Fibroblast of gingiva (primary cell): ENCODE measurements at places on chromosomes 11 and 22.
A peak's percentile ranks its signal among the peaks of the same experiment; 100 is the strongest.

- peak; percentile 84 for DNase-seq
Observed at GRCh38 chr11:130940706-130941105, 24.4 kb upstream of the SNX19 start.

DNA sequence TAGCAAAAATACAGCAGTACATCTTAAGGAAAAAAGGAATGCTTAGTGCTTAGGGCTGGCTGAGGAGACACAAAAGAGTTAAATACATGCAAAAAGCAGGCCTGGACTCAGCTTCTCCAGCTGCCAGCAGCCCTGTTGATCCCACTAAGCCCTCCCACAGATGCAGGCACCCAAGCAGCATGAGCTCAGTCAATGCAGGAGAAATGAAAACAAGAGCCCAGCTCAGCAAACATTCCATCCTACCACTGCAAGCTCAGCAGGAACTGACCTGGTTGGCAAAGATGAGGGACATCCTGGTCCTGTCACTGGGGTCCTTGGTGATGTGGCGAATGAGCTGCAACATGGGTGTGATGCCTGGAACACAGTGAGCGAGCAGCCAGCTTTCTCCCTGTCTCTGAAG lies 5.8 kb downstream of the CYB5R2 start:
- DNase-seq: no peak

GRCh38 chr11:36116161-36116560 lies 172.3 kb downstream of the LDLRAD3 start:
- no peak for DNase-seq

GRCh38 chr11:126214841-126215240 lies 3.3 kb downstream of the FAM118B start:
- no peak for DNase-seq

DNA sequence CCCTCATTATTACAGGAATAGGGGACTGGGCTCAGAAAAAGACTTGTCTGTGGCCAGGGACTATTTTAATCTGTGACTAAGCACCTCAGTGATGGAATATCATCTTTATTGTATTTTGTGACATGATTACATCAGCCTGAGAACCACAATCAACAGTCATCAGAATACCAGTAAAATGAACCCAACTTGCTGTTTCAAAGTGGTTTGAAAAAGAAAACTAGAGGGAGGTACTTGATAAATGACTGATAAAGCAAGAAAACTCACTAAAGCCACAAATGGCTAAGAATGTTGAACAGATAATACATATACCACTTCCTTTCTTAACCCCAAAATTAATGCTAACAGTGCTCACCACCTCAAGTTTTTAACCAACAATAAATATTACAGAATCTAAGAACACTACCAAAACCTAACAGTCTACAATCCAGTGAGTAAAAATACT lies 155.7 kb downstream of the ATG16L2 start:
- DNase-seq: peak; percentile 63

- DNase-seq: peak; percentile 49
Observed at GRCh38 chr11:94885133-94885532, 88.2 kb downstream of the CWC15 start.

GRCh38 chr11:111299101-111300026 lies 1.0 kb downstream of the POU2AF3 start:
- peak; percentile 40 for DNase-seq

GRCh38 chr11:125090816-125091215 lies 20.6 kb downstream of the TMEM218 start:
- no peak for DNase-seq

DNA sequence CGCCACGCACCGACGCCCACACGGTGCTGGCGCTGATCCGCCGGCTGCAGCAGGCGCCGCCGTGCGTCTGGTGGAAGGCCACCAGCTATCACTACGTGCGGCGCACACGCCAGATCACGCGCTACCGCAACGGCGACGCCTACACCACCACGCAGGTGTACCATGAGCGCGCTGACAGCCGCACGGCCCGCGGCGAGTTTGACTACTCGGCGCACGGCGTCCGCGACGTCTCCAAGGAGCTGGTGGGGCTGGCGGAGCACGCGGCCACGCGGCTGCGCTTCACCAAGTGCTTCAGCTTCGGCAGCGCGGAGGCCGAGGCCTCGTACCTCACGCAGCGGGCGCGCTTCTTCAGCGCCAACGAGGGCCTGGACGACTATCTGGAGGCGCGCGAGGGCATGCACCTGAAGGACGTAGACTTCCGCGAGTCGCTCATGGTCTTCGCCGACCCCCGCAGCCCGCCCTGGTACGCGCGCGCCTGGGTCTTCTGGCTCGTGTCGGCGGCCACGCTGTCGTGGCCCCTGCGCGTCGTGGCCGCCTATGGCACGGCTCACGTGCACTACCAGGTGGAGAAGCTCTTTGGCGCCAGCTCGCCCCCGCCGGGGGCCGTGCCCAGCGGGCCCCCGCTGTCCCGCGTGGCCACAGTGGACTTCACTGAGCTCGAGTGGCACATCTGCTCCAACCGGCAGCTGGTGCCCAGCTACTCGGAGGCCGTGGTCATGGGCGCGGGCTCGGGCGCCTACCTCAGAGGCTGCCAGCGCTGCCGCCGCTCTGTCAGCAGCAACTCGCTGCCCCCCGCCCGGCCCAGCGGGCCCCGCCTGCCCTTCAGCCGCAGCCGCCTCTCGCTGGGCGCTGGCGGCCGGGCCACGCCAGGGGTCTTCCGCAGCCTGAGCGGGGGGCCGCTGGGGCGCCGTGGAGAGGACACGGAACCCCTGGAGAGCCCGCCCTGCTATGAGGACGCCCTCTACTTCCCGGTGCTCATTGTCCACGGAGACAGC lies 3.2 kb downstream of the TMEM151A start:
- no peak for DNase-seq

- peak; percentile 90 for DNase-seq
Observed at GRCh38 chr11:70399681-70400112, 1.4 kb downstream of the CTTN start.

GRCh38 chr11:90770007-90770406 lies 547.2 kb upstream of the CHORDC1 start:
- no peak for DNase-seq

DNA sequence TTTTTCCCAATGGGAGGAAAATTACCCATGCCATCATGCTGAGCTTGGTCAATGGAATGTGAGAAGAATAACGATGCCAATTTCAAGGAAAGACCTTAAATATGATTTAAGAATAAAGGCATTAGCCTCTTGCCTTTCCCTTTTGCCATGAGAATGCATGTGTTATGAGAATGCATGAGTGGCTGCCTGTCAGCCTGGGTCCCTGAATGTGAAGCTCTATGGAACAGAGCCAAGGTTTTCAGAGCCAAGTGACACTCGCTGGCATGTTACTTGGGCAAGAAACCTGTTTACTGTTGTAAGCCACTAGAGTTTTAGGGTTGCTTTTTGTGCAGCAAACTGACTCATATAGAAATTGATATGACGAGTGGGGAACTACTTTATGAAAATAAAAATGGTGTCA lies 75.7 kb downstream of the JRKL start:
- DNase-seq: no peak

DNA sequence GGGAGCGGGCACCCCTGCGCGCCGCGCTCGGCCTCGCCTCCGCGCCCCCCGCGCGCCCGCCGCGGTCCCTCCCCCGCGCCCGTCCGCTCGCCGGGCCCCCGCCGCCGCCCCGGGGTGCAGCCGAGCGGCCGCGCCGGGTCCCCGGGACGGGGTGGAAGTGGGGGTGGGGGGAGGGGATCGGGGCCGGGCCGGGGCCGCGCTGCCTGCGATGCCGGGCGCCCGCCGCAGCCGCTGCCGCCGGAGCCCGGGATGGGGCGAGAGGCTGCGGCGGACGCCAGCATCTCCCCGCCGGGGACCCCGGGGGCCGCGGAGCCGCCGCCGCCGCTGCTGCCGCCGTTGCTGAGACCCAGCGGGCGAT lies 365 bp downstream of the MGAT3 start:
- no peak for DNase-seq

- DNase-seq: peak; percentile 74
Observed at GRCh38 chr22:40238425-40239344, 61.0 kb downstream of the TNRC6B start.

- peak; percentile 44 for DNase-seq
Observed at GRCh38 chr11:76371170-76371569, 9.8 kb downstream of the THAP12 start.

- DNase-seq: peak; percentile 65
Observed at GRCh38 chr11:406796-407650, 7.8 kb downstream of the SIGIRR start.

- peak; percentile 88 for DNase-seq
Observed at GRCh38 chr11:85759915-85760314, 51.0 kb downstream of the SYTL2 start.

GRCh38 chr11:680970-681369 lies 14.1 kb downstream of the DEAF1 start:
- no peak for DNase-seq

- no peak for DNase-seq
Observed at GRCh38 chr11:114587398-114587953, 8.1 kb downstream of the NXPE4 start.

DNA sequence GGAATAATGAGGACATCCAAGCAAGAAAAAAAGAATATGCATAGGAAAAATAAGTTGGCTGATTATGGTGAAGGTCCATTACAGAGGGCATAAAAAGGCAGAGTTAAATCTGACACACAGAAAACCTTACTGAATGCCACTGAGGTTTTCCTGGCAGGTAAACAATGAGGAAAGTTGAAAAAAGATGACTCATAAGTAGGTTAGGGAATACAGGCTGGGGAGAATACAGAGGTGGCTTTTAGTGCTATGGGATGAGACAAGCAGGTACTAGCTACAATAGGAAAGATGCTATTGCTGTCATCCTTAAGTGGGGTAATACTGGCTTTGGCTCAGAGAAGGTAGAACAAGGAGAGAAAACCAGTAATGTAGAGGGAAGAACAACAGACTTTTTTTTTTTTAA lies 44.7 kb downstream of the CSTF3 start:
- no peak for DNase-seq

DNA sequence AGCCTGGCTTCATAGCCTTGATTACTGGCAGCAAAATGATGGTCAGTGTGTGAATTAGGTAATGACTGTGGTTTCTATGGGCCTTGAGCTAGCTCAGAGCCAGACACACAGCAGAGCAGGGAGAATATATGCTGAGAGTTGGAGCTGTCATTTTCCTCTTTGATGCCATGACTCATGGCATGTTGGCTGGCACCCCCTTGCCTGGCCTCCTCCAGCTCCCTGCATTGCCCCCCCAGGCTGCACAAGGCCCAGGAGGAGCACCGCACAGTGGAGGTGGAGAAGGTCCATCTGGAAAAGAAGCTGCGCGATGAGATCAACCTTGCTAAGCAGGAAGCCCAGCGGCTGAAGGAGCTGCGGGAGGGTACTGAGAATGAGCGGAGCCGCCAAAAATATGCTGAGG lies 20.3 kb upstream of the RRM1 start:
- DNase-seq: no peak

- no peak for DNase-seq
Observed at GRCh38 chr11:27874998-27875830, 175.0 kb upstream of the BDNF start.

GRCh38 chr11:94794287-94795168 lies 26.4 kb downstream of the AMOTL1 start:
- peak; percentile 94 for DNase-seq

- DNase-seq: peak; percentile 40
Observed at GRCh38 chr11:1761857-1762536, 1.7 kb downstream of the CTSD start.

DNA sequence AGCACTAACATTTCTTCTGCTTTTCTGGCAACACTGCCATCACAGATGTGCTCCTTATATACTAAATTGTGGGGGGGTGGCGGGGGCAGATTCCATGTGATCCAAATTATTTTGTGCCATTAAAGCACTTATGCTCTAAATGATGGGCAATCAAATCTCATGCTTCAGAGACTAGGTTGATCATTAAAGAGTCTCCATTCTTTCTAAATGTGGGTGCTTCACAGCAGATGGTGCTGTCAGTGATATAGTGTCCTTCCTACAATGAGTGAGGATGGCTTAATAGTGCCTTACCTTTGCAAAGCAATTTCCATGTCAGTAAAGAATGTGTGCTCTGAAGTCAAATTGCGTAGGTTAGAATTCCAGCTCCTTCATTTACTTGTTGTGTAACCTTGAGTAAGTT lies 589.8 kb downstream of the ETS1 start:
- no peak for DNase-seq

DNA sequence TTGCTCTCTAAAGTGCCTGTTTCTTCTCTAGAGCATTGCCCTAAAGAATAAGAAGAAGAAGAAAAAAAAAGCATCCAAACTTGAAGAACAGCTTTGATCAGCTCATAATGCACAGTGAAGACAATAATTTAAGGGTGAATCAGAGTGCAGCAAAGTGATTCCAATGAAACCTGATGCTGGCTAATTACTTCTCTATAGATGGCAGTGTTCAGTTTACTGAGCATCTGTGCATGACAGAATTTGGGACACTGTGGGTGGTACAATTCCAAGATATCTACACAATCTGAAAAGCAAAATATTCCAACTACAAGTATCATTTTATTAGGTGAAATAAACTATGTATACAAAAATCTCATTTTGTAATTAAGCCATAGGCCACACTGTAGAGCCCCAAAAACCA lies 450.5 kb upstream of the CCDC90B start:
- DNase-seq: no peak
